ENCODE measurements at places on chromosomes 3 and 15. TPM values are rescaled to one million over a fixed set of nuclear protein-coding genes. Genes with fewer than 3 reads are reported as not detected.

Gene ASB14
- total RNA-seq, result not detected

Gene GPR62
- 0.44 TPM for total RNA-seq

Gene STAB1
- total RNA-seq, result 6.3 TPM

Gene ZNF502
- total RNA-seq, result 0.32 TPM

Gene SLC9C1
- not detected for total RNA-seq

Gene WNT5A
- 0.76 TPM for total RNA-seq

Gene GOLGA8J
- total RNA-seq, result not detected

Gene MB21D2
- 42.5 TPM for total RNA-seq

DNA sequence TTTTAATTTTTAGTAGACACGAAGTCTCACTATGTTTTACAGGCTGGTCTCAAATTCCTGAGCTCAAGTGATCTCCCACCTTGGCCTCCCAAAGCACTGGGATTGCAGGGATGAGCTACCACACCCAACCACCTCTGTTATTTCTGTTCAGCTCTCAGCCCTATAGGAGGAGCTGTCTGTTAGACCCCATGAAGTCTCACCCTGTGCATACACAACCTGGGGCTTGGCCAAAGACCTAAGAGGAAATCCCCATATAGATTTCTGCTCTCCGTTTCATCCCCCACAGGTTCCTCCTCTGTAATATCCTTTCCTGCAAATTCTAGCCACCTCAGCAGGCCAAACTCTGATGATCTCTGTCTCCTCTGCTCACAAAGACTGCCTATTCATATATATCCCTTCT, 56.6 kb upstream of the CTDSPL2 start:
- DNase-seq, result no peak

DNA sequence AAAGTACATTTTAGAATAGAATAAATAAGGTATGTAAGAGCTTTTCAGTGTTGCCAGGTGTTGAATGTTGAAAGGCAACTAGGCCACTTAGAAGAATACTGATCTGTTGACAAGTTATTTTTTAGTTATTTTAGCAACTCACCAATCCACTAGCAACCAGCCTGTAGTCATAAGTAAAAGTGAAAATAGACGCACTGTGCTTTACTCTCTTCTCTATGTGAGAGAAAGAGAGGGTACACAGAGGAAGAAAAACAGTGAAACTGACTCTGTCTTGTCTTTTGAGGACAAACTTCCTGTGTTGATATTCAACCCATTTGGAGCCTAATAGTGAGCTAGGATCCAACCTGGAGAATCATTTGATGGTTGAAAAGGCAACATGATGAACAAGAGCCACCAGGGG, 327.1 kb upstream of the GOLIM4 start:
- DNase-seq, result no peak

DNA sequence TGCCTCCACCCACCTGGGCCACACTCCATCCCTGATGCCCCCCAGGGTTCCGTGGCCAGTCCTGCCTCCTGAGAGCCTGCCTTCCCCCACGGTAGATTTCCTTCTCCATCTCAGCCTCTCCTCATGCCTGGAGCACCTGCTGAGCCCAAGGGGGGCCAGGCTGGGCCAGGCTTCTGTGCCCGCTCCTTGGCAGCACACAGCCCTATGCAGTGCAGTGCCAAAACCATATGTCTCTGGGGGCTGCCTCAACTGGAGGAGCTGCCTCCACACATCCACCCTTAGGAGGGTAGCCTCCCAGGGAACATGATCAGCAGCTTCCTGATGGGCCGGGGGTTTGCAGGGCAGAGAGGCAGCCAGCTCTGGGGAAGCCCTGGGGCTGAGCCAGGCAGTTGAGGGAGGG, 24.6 kb upstream of the GATA2 start:
- no peak for DNase-seq

DNA sequence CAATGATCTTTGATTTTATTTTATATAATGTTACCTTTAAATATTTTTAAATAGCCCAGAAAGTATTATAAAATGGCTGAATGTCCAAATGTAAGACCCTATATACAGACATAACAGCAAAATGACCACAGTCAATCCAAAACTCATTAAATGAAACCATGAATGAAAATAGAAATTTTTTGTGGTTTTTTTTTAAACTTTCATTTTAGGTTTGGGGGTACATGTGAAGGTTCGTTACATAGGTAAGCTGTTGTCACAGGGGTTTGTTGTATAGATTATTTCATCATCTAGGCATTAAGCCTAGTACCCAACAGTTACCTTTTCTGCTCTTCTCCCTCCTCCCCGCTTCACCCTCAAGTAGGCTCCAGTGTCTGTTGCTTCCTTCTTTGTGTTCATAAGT, 108.8 kb downstream of the FAIM start:
- no peak for DNase-seq

- DNase-seq, result no peak
Measured at GRCh38 chr15:63232943-63233342, 43.5 kb downstream of the RAB8B start.

DNA sequence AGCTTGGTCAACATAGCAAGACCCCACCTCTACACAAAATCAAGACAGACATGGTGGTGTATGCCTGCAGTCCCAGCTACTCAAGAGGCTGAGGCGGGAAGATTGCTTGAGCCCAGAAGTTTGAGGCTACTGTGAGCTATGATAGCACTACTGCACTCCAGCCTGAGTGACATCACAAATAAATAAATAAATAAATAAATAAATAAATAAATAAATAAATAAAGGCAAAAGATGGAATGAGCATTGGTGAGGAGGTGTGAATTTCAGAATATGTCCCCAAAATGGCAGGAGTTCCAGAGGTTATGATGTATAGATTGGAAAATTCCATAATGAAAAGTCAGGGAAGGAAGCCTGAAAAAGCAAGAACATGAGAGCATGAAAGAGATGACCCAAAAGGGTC, 249.9 kb downstream of the MEX3B start:
- DNase-seq, result no peak

DNA sequence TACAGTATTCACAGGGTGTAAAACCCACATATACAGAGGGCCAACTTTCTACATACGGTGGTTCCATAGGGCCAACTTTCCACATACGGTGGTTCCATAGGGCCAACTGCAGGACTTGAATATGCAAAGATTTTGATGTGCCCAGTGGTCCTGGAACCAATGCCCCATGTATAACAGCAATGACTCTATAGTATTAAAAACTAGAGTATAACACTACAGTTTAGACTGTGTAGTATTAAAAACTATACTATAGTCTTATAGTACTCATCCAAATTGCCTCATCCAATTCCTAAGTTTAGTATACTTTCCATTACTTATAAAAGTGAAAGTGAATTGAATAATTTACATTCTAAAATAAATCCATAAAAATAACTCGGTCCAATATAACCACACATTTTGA, 75.9 kb downstream of the GSK3B start:
- no peak for DNase-seq

DNA sequence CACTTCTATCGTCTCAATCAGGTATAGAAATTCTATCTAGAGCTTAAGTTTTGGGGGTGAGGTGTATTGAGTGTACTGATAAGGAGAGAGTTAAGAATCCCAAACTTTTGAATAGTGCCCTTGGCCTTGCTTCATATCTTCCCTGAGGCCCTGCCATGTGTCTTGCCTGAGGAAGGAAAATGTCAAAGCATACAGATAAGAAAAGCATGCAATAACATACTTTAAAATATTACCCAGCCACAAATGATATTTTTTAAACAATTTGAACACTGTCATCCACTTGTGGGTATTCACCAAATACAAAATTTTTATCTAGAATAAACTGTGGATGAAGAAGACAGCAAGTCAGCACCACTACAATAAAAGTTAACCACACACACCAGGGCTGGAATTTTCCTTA, 631.0 kb upstream of the ALCAM start:
- DNase-seq, result no peak

DNA sequence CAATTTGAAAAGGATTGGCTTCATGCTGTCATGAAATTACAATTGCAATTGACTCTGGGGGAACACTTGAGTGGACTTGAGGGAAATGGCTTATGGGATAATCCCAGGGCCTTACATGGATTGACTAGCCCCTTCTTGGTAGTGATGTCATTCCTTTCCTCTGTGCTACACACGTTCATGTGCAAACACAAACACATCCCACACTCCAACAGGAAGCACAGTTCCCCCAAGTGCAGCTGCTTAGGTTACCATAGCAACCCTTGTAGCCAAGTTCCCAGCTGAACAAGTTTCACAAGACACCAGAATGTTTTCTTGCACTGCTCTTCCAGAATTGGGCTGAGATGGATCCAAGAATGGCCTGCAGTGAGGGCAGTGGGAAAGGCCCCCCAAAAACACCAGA, 217.0 kb downstream of the ZNF621 start:
- no peak for DNase-seq

GRCh38 chr15:52499506-52499905, 29.2 kb downstream of the MYO5A start:
- DNase-seq, result no peak

- no peak for DNase-seq
Measured at GRCh38 chr3:69491975-69492374, 106.1 kb upstream of the FRMD4B start.

- peak; percentile 68 for DNase-seq
Measured at GRCh38 chr15:32651229-32651837, 9.8 kb downstream of the SCG5 start.

DNA sequence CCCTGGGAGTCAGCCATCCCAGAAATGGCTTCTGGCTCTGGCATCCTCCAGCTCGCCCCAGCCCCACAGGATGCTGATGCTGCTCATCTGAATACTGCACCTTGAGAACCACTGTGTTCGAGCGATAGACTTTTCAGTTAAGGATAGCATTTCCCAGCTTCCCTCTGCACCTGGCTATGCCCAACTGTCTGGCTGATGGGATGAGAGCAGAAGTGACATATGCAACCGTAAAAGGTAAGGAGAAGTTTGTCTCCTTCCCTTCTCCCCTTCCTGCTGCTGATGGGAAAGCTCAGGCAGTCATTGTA, 9.7 kb upstream of the HHATL start:
- DNase-seq, result no peak

DNA sequence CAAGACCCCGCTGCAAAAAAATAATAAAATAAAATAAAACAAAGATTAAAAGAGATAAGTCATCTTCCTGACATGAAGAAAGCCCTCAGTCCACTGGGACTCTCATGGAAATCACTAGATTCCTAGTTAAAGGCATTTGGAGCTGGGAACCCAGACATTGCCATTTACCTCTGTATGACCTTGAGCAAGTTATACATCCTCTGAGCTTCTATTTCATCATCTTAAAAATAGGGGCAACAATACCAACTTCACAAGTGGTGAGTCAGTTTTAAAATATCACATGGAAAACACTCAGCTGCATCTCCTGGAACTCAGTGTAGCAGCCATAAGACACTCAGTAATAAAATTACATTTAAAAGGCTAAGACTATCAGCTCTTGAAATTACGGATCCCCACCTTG, 334.8 kb downstream of the ERC2 start:
- no peak for DNase-seq

DNA sequence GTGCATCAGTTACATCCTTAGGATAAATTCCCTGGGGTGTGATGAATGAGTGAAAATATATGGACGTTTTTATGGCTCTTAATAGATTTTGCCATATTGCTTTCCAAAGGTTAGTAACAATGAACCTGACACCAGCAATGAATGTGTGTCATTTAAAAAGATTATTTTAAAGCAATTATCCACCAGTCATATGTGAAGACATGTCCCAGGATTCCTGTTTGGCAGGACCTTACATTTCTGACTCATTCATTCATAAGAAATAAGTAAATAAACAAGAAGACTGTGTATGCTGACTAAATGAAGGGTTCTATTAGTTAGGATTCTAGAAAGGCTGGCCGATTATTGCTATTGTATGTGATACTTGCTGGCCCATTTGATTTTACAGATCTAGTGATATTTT, 201.5 kb downstream of the SOX2 start:
- no peak for DNase-seq

- no peak for DNase-seq
Measured at GRCh38 chr15:50218691-50219090, 36.7 kb downstream of the SLC27A2 start.

DNA sequence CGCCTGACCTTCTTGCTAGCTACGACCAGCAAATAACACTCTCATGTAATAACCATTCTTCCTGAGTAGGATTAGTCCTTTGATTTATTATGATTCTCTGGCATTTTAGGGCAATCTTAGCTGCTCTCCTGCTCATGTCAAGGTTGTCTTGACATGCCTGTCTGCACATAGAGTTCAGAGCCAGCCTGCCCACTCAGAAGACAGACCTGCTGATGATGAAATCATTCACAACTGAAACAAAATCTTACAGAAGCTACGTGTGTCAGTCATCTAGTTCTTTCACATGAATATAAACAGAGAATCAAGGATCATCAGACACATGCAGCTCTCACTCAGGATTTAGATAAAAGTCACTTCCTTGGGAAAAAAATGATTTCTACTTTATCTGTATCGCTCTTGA, 173.6 kb upstream of the LYSMD4 start:
- no peak for DNase-seq

DNA sequence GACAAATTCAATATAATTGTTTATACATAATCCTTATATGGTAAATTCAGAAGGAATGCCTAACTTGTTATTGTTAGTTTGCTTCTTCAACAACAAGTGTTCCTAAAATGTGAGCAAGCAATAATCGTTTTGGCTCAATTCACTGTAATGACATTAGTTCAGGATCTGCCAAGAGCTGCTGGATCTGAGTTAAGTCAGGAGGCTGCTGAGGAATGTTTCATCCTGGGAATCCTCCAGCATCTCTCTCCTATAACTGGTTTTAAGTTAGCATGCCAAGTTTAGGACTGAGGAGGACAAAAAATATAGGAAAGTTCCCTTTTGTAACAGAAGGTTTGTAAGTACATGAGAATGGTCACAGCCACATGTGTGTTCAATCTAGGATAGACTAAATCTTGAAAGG, 4.9 kb upstream of the GTF2A2 start:
- DNase-seq, result no peak

- DNase-seq, result no peak
Measured at GRCh38 chr15:100332231-100332630, 9.5 kb downstream of the ADAMTS17 start.

DNA sequence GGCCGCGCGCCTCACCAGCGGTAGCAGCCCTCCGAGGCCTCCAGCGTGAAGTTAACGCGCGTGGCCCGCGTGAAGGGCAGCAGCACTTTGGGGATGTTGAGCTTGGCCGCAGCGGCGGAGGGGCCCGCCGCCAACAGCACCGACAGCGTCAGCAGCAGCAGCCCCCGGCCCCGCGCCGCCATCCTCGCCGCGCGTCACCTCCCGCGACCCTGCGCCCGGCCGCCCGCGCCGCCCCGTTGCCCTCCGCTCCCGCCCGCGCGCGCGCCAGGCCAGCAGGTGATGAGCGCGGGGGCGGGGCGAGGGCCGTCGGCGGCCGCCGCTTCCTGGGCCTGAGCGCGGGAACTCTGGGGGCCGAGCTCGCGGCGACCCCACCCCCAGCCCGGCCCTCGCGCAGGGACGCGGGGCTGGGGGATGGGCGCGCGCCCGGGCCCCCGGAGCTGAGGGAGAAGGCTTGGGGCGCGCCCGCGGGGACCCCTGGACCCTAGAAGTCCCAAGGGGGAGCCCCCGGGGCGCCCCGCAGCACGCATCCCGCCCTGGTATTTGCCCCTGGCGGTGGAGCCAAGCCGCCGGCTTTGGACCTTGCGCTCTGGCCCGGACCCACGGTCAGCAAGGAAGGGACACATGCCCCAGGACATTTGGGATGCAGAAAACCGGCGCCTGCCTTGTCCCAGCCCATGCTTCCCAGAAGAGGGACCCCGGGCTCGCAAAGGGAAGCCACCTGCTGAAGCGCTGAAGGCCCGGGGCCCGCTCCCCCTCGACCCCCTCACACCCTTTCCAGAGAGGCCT, at the start of gene NUP210:
Gene NUP210, minus strand, starts transcription at position 278 of the 786 bp plus-strand sequence. Its CDS starts 96 bp downstream, at position 182.
- peak; percentile 55 for DNase-seq

- DNase-seq, result no peak
Measured at GRCh38 chr3:11878837-11879236, 32.2 kb upstream of the TAMM41 start.
